Skin of body (tissue), 3 donors: ENCODE measurements at places on chromosomes 3 and 15. TPM values are rescaled to one million over a fixed set of nuclear protein-coding genes. Genes with fewer than 3 reads are reported as not detected.

The SCAMP5 gene
- 3.2 TPM for total RNA-seq

The WDR93 gene
- 0.20 TPM for total RNA-seq

The USP8 gene
- total RNA-seq = 41.8 TPM

The PLA2G4F gene
- total RNA-seq = 6.8 TPM

The PRICKLE2 gene
- 34.0 TPM for total RNA-seq

The SERINC4 gene
- 0.10 TPM for total RNA-seq

The TP63 gene
- 86.9 TPM for total RNA-seq

The GLDN gene
- total RNA-seq = 14.4 TPM

The SST gene
- total RNA-seq = 0.89 TPM

DNA sequence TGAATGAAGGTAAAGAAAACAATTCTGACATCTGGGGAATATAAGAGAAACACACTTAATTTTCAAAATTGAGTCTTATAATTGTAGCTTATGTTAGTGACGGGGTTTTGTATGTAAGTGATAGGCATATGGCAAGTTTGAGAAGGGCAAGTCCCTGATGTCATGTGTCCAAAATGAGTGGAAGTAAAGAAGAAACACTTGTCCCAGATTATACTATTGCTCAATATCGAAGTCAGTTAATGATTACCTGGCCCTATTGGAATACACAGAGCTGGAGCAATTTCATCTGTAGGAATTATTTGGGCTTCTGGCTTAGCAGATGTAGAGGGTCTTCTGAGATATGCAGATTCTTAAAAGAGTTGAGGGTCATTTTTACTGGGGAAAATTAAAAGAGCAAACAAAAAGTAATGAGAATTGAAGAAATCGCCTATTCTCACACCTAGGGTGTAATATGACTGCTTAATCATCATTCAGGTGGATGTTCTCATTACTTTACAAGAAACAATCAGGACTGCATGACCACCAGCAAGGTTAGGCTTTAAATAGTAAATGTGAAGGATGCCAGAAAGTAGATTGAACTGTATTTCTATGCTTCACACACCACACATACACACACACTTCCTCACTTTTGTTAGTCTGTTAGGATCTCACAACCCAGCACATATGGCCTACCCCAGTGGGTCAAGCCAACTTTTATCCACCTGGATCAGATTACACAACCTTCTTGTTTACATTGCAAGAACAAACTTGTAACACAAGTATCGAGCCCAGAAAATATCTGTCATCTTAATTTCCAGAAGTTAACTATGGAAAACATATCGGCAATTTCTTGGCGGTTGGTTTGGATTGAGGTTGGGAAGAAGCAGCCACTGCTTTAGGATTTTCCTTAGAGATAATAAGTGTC is 183.3 kb upstream of the LRRC3B start:
- no peak for DNase-seq

GRCh38 chr3:44396200-44397171 is 57.9 kb downstream of the TCAIM start:
- DNase-seq = no peak

- DNase-seq = no peak
Measured at GRCh38 chr3:25916321-25916720, 126.4 kb downstream of the OXSM start.

GRCh38 chr3:24802614-24803013 is 308.0 kb upstream of the THRB start:
- DNase-seq = no peak

DNA sequence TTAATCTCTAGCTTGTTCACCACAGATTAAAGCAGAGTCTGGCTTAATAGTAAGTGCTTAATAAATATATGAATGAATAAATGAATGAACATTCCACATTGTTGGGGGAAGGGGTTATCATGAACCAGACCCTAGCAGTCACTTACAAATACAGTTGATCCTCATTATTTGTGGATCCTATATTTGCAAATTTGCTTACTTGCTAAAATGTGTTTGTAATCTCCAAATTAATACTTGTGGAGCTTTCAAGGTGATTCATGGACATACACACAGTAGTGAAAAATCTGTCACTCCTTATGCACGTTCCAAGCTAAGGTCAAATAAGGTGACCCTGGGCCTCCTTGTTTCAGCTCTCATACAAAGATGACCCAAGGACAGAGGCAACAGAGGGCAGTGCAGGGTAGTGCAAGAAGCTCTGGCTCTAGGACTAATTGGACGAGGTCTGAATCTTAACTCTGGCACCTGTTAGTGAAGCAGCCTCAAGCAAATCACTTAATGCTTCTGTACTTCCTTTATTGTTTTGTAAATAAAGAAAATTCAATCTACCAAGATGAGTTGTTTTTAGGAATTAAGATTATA is 112.8 kb upstream of the C2CD4B start:
- DNase-seq = no peak

DNA sequence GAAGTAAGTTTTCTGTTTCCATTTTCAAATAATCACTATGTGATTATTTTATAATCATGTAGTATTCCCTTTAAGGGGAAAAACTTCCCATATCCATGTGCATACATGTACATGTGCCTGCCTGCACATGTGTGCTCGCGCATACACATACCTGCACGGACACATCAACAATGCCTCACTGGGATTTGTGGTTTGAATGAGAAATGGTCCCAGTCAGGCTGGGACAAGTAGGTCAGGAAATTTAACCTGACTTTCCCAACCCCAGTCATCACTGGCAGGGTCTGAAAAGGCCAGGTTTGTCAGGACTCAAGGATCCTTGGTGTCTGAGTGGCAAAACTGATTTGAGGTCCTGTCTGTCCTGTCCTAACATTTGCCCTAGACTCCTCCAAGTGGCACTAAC is 109.3 kb upstream of the MRPS22 start:
- DNase-seq = no peak

- no peak for DNase-seq
Measured at GRCh38 chr15:101538996-101539395, 49.5 kb upstream of the PCSK6 start.

DNA sequence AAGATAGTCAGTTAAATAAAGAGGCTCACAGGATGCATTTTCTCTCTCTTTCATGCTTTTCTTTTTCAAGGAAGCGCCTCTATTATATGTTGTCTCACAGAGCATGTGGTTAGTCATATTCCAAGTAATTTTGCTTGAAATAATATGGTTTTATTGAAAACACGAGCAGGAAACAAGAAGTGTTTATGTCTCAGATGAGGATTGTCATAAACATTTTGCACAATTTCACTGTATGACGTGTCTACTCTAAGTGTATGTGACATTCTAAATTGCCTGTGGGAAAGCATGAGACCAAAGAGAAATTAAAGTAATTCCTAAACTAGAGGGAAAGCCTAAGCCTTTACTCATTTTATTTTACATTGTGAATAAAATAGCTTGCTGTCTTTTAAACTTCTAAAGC is 818.6 kb downstream of the EPHA3 start:
- no peak for DNase-seq

DNA sequence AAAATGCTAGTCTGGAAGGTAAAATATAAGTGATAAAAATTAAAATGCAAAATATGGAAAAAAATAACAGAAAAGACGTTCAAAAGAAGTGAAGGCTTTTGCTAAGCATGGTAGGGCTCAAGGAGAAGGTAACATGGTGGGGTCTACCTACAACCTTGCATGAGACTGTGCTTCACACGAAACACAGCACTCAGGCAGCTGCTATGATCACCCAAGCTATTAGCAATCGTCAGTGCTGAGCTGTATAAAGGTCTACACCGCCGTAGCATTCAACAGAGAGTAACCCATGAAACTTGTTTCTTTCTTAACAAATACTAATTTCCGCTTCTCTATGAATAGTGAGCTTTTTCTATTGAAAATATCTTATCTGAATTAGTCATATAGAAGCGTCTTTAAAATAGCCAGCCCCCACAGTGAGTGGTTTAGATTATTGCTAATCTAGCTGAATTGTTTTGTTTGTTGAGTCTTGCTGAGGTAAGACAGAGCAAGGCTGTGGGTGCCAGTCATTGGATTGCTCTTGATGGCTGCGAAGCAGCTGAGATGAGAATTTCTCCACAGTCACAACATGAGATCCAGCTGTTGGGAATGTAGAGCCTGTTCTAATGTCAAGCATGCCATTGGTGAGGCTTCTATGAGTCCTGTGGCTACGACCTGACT is 230.0 kb downstream of the KLF13 start:
- no peak for DNase-seq

- no peak for DNase-seq
Measured at GRCh38 chr3:87370007-87370406, 93.6 kb upstream of the POU1F1 start.

GRCh38 chr3:117820658-117821299 is 1111.2 kb downstream of the TUSC7 start:
- DNase-seq = no peak

DNA sequence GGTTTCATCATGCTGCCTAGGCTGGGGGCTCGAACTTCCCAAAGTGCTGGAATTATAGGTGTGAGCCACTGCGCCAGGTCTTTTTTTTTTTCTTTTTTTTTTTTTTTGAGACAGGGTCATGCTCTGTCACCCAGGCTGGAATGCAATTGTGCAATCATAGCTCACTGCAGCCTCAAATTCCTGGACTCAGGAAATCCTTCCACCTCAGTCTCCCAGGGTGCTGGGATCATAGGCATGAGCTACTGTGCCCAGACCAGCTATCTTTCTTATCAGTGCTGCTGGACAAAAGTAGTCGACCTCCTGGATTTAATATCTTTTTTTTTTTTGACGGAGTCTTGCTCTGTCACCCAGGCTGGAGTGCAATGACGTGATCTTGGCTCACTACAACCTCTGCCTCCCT is 60.8 kb downstream of the TFDP2 start:
- no peak for DNase-seq

DNA sequence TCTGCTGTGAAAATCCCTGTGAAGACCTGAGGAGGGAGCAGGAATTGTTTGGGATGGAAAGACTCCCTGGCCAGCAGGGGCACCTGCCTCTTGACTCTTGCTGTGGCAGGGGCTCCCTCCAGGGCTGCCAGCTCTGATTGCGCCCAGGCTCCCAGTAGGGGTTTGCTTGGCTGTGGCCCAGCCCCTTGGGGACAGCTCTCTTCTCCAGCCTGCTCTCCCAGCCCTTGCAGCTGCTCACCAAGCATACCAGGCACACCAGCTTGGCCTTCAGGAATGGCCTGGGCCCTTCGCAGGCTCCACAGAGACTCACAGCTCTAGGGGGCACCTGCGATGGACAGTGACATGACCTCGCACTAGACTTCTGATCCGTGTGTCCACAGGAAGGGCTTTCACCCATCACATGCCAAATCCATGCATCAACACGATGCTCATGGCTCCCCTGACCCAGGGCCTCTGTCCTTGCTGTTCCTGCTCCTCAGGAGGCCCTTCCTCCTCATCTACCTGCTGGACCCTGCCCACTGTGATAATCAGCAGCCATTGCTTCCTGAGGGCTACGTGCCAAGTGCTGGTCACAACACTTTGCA is 61.8 kb downstream of the SCN5A start:
- no peak for DNase-seq

GRCh38 chr15:42395838-42396237 is 36.5 kb downstream of the CAPN3 start:
- no peak for DNase-seq

DNA sequence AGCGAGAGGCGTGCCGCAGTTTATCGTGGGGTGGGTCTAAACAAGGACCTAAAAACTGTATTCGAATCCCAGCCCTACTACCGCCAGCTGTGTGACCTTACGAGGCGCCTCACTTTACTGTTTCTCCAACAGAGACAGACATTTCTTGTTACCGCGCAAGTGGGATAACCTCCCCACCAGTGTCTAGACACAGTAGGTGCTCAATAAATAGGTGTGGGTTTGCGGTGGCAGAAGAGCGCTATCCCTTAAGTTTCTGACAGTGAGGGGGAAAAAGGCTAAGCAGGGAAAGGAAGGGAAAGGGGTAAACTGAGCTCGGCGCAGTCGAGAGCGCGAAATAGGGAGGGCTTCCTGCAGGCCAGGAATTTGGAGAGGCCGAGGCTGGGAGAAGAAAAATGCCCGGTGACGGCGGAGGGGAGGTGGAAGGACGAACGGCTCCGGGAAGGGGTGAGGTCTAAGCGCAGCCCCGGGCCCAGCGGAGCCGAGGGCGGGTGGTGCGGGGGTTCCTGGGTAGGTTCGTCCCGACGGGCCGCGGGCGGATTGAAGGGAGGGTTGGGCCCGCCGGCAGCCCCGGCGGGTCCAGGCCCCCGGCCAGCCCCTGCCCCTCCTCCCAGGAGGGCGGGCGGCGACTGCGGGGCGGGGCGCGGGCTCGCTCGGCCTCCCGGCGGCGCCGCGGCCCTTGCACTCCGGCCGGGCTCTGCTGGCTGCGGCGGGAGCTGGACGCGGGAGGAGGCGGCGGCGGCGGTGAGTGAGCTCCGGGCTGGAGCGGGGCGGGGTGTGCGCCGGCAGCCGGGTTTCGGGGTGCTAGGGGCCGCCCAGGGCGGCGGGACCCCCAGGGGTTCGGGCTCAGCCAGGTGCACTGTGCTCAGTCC is at the start of gene CGNL1:
TSS of gene CGNL1 (plus strand) at position 679 of the 869 bp plus-strand sequence. CDS start 61,495 bp downstream, outside the sequence.
- no peak for DNase-seq

DNA sequence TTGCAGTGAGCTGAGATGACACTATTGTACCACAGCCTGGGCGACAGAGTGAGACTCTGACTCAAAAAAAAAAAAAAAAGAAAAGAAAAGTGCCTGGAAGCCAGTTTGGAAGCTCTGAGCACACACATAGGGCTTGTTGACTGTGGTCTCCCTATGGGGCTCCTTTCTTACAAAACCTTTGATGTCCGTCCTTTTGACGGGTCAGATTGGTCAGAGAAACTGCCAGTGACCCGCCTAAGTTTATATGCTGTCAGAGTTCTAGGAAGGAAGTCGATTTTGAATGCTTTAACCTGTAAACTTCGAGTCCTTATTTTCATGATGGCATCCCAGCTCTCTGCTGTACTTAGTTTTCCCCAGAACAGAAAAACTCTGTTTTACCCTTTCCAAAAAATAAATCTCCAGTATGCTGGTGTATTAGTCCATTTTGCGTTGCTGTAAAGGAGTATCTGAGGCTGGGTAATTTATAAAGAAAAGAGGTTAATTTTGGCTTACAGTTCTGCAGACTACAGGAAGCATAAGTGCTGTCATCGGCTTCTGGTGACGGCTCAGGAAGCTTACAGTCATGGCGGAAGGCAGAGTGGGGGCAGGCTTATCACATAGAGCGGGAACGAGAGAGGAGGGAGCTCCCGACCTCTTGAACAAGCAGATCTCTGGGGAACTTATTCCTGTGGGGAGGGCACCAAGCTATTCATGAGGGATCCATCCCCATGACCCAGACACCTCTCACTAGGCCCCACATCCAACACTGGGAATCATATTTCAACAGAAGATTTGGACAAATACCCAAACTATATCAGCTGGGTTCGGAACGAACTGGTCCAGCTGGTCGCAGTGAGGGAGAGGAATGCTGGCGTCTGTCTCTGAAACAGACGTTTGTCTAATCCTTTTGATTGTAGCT is 72.3 kb downstream of the LMLN start:
- no peak for DNase-seq
